ENCODE measurements at places on chromosomes 4 and X.

DNA sequence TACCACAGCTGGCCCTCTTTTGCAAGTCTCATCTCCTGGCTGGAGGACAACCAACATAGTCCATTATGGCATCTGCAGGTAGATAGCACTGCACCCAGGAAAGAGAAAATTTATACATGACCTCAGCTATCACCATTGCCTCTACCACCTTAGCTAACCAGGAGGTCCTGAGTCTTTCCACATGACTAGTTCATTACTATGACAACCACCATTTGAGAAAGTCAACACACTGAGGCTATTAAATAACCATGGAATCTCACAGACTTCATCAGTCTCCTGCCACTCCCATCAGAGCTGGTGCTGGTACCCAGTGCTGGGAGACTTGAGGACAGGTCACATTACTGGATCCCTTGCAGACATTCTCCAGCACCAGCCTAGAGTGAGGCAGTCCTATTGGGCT is 285.9 kb downstream of the GBA3 start:
- no peak for DNase-seq

GRCh38 chr4:44326741-44327140 is 121.9 kb downstream of the KCTD8 start:
- no peak for DNase-seq

DNA sequence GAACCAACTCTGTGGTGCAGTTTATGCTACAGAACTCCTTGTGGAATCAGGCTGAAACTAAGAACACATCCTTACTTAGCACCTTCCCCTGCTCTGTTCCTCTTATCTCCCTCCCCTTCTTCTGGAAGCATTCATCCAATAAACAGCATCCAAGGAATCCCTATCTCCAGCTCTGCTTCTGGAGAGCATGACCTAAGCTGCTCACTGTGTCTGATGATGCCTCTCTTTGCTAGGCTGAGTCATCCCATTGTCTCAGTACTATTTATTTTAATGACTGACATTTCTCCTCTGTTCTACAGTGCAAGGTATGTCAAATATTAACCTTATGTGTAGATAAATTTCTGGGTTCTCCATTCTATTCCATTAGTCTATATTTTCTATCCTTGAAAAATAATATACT is 71.2 kb downstream of the BEND2 start:
- DNase-seq: no peak

- no peak for DNase-seq
Observed at GRCh38 chr4:113256946-113257345, 207.5 kb downstream of the ANK2 start.

- no peak for DNase-seq
Observed at GRCh38 chr4:8276358-8277240, 7.0 kb downstream of the HTRA3 start.

DNA sequence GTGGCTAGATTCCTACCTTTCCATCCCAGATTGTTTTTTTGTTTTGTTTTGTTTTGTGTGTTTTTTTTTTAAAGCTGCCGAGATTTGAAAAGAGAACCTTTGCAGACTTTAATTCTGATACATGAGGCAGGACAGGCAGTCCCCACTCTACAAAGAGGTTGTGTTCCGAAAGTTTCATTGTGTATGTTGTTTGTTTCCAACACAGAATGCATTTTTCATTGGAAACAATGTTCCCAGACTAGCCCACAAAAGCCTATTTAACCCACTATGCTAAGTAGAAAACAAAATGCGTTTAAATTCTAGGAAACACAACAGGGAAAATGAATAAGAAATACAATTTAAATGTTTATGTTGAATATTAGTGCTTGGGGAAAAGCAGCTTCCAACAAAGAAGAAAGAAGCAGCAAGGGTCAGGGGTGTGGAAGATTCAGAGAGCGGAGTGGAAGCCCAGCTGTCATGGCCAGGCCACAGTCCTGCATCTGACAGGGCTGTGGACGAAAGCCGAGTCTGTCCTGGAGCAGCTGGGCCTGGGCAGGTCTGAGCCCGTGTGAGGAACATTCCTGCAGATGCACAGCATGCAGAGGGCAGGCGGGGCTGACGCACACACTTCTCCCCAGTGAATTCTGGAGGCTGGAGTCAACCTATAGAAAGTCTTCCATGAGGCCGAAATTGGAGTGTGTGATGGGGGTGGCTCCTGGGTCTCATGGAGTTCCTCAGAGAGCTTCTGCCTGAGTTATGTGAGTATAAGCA is 12.4 kb upstream of the SETD7 start:
- DNase-seq: no peak

DNA sequence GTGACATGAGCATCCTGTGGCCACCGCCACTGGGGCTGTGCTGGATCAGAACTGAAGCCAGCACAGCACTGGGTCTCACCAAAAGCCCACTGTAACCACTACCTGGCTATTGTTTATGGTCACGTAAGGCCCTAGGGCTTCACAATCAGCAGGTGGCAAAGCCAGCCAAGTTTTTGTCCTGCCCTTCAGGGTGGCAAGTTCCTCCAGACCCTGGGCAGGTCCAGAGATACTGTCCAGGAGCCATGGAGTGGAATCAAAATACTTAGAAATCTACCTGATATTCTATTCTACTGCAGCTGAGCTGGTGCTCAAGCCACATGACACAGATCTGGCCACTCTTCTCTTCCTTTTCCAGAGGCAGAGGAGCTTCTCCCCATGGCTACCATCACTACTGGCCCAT is 121.2 kb upstream of the CXXC4 start:
- DNase-seq: no peak

- no peak for DNase-seq
Observed at GRCh38 chr4:78763763-78764387, 12.3 kb upstream of the BMP2K start.

DNA sequence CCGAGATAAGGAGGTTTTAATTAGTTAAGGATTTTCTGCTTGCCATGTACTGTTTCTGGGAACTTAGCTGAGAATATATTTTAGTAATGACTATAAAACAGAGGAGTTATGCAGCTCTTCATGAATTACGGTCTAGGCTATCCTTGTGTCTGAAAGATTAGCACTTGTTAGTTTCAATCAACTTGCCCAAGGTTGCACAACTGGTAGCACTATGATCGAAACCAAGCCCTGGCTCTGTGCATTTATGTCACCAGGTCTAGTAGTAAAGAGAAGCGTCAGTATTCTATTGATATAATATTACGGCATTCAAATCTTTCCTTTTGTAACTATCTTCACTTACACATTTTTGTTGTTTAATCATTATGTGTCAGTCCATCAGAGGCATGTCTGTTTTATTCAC is 176.0 kb downstream of the TLL1 start:
- no peak for DNase-seq

GRCh38 chr4:67261971-67262370 is 283.3 kb downstream of the CENPC start:
- no peak for DNase-seq

DNA sequence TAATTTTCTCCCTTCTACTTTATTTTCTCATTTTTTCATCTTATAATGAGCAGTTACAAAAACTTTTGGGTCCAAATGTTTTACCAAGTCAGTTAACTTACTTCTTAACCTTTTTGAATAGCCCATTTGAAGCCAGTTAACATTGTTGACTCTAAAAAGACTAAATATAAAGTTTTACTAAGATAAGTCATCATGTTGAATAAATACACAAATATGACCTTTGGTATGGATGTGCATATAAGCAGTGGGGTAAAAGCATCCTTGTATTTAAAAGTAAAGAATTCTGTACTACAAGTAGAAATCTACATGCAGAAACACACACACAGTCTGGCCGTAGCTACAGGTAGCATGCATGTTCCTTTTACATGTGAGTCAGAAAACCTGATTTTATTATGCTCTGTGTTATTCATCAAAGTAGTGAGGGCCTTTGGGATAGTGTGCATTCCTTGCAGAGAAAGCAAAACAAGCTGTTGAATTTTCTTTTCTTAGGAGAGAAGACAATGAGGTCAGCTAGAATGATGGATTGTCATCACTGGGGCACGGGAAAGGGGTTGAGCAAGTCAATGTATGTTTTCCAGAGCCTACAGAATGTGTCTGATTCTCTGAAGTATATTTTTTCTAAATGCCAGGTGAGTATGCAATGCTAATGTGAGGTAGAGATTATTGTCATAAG is 533.2 kb upstream of the AGA start:
- no peak for DNase-seq

DNA sequence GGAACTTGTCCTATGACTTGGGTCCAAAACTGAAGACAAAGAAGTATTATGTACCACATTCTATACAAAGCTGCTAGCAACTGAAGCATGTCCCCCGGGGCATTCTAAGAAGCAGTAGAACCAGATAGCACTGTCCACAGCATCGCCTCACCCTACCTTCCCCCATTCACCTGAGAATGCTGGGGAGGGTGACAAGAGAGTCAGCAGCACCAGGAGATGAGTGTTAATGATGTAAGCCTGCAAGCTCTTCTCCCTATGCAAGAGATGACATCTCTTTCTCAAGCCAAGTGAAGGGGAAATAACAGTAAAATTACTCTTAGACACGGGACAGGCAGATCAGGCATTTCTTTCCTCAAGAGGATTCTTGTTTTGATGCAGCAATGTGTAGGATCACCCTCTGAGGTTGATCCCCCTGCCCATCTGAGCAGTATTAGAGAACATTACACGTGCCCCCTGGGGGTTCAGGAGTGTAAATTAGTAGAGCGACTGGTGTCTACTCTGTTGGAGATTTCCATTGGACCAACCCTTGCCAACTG is 13.9 kb upstream of the TLR1 start:
- DNase-seq: no peak

- DNase-seq: no peak
Observed at GRCh38 chrX:104172788-104173187, 6.5 kb downstream of the FAM199X start.

- no peak for DNase-seq
Observed at GRCh38 chr4:88967883-88968331, 89.1 kb downstream of the FAM13A start.

DNA sequence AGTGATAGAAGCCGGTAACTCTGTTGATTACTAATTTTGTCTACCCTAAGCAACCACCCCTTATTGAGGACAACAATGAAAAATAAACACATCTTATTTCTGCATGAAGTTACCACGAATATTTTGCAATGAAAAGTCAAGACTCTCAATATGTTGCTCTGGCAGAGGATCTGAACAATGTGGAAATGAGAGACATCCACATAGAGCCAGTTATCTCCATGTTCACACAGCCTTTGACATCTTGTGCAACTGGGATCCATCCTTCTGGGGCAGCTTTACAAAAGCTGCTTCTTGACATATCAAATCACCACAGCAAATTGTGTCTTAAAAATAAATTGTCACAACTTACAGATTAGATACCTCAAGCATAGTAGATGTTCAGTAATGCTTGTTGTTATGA is 10.2 kb downstream of the EDNRA start:
- no peak for DNase-seq

GRCh38 chrX:79371101-79371500 is 4.0 kb upstream of the ITM2A start:
- DNase-seq: no peak

GRCh38 chr4:142272452-142272851 is 573.6 kb downstream of the INPP4B start:
- DNase-seq: no peak

Measured in Jurkat, Clone E6-1 (cell line).